Left renal cortex interstitium (tissue), 4 donors: ENCODE measurements at places on chromosomes 11 and 22. TPM values are rescaled to one million over a fixed set of nuclear protein-coding genes. Genes with fewer than 3 reads are reported as not detected.

GRCh38 chr11:129815596-129816461 lies at the start of gene TMEM45B:
TSS of gene TMEM45B (plus strand) at chr11:129815848. CDS start at chr11:129852483, 36,635 bp downstream.
- peak; percentile 40 for DNase-seq

The POLD3 gene
- polyA plus RNA-seq = 36.3 TPM

The LMF2 gene
- 73.2 TPM for polyA plus RNA-seq

- DNase-seq = no peak
Measured at GRCh38 chr22:24021304-24021703, 10.2 kb downstream of the CABIN1 start.

DNA sequence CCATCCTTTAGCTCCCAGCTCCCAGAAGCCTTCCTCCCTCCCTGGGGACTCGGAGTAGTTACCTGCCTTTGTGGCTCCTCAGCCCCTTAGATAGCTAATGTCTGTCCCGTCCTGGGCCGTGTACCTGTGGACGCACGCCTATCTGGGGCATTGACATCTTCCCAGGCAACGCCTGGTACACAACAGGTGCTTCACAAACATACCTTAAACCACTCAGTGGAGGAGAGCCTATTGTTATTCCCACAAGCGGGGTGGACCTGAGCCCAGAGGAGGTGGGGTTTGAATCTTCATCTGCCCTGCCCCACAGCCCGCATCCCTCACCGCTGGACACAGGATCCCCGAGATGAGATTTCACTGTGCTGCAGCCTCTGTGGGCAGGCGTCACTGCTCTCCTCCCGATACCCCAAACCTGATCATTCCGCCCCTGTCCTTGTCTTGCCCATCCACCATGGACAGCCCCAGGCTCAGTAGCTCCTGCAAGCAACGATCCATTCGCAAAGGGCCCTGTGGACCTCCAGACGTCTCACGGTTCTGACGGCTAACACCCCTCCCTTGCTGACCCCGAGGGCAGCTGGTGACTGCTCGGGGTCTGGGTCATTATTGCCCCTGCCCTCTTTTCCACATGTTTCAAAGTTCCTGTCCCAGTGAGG lies 73.8 kb upstream of the SHISAL1 start:
- DNase-seq = no peak

The TPH1 gene
- polyA plus RNA-seq = 1.9 TPM

The BTBD18 gene
- 0.49 TPM for polyA plus RNA-seq

GRCh38 chr11:77630157-77630710 lies 7.4 kb downstream of the CLNS1A start:
- no peak for DNase-seq

DNA sequence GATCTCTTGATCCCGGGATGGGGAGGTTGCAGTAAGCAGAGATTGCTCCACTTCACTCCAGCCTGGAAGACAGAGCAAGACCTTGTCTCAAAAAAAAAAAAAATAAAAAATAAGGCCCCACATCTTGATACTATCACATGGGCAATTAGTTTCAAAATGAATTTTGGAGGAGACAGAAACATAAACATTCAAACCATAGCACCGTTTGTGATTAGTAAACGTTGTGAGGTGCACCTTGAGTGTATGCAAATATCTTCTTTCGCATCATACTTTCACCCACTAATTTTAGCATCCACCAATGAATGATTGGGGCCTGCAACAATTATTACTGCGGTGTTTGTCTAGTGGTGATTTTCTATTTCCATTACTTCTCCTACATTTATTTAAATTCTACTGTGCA lies 11.0 kb upstream of the SPDYC start:
- DNase-seq = no peak

GRCh38 chr22:20825624-20826023 lies 33.0 kb downstream of the PI4KA start:
- no peak for DNase-seq

DNA sequence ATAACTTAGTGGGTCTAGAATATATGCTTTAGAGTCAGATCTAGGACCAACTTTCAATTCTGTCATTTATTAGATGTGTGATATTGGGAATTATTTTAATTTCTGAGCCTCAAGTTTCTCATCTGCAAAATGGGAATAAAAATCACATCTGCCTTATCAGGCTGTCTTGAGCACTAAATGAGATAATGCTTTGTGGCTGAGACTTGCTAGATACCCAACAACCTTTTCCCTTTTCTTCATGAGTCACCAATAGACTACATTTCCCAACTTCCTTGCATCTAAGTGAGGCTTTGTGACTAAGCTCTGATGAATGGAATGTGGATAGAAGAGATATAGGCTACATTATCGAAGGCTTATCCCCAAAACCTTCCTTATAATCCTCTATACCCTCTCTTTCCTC lies 220.7 kb upstream of the SESN3 start:
- DNase-seq = no peak

DNA sequence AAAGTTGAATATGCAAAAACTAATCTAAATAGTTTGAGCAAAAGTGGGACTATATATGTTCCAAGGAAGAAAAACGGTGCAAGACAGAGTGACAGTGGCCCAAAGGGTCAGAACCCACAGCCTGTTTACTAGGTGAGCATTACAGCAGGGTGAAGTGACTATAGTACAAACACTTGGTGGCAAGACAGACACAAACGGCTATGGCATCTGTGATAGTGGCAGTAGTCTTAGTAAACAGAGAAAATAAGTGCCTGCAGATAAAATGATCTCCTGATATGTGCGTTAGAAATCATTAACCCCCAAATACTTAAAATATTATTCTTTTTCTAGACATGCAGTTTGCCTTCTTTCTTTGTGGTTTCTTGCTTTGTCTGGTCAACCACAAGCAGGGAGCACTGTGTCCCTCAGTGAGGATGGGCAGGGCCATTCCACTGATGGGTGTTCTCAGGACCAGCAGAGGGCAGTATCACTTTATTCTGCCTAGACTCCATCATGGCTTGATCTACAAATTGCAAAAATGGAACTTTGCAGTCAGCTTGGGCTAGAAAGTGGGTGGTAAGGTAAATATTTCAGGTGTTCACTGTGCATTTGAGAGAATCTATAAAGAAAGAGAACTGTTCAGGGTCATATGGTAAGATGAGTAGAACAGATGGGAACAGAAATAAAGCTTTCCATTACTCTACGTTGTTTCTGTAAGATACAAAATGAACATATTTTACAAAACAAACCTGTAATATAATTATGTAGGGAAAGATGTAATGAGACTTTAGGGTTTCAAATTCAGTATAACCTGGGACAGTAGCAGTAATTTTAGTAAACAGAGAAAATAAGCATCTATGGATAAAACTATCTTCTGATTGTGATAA lies 198.2 kb downstream of the SWAP70 start:
- DNase-seq = no peak
